ENCODE measurements at places on chromosomes 12 and 14. TPM values are rescaled to one million over a fixed set of nuclear protein-coding genes. Genes with fewer than 3 reads are reported as not detected.

DNA sequence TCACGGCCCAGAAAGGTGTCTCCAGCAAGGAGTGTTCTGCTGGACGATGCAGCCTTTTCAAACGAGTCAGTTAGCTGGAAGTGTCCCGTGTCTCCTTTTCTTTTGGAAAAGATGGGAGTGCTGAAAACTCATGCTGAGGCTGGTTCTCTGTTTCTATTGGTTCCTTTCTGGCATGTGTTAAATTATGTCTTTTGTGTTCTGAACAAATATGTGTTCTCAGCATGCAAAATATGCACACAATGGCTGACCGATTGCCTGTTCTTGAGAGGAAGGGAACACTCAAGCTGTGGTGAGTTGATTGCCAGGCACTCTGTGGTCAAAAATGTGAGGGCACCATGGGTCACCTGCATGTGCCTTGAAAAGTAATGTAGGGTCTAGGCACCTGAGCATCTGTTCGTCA lies 181.3 kb downstream of the CACNA1C start:
- DNase-seq: no peak

- DNase-seq: no peak
These were observed 421 bp upstream of the RBMS2 start for GRCh38 chr12:56521209-56521589.

Gene KRT79
- total RNA-seq: not detected

DNA sequence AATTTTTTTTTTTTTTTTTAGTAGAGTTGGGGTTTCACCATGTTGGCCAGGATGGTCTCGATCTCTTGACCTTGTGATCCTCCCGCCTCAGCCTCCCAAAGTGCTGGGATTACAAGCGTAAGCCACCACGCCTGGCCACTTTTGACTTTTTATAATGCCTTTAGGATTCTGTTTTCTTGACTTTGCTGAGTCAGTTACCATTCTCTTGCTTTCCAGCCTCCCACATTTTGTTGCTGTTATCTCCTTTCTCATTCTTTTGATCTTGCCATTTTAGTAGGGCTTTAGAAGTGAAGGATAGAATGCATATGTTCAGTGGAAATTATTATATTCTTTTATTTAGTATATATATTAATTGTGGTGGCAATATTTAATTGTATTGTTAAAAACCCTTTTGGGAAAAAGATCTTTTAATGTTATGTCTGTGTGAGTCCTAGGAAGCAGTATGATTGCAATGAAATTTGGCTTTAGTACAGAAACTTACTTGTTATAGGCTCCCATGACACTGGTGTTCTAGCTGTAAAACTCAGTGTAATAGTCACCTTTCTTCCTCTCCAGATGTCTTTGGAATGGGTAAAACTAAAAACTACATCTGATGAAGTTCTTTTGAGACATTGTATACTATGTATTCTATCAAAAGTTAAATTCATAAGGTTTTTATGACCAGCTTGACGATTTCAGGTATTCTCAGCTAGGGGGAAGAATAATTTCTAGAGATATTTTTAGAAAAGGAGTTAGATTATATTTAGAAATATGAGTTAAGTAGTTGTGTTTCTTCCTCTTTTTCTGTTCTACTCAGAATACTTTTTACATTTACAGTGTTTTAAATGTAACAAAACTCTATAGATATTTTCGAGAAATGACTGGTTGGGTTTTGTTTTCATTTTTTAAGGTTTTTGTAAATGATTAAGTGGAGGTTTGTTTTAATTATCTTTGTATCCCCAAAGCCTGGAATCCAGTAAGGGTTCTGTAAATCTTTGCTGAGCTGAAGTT lies 74.7 kb downstream of the APAF1 start:
- no peak for DNase-seq

- DNase-seq: no peak
These were observed 29.4 kb downstream of the RIN3 start for GRCh38 chr14:92542766-92543554.

DNA sequence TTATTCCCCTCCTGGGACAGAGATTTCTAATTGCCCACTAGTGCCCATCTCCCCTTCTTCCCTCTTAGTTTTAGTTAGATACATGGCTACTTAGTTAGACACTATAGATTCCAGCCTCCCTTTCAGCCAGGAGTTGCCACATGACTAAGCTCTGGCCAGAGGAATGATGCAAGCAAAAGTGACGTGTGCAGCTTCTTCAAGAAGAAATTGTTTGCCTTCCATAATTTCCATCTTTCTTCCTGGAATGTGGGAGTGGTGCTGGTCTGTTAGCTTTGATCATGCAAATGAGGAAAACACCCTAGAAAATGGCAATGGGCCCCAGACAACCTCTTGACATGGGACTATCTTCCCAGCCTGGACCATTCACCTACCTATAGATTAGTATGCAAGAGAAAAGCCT lies 21.4 kb downstream of the CCDC177 start:
- no peak for DNase-seq

DNA sequence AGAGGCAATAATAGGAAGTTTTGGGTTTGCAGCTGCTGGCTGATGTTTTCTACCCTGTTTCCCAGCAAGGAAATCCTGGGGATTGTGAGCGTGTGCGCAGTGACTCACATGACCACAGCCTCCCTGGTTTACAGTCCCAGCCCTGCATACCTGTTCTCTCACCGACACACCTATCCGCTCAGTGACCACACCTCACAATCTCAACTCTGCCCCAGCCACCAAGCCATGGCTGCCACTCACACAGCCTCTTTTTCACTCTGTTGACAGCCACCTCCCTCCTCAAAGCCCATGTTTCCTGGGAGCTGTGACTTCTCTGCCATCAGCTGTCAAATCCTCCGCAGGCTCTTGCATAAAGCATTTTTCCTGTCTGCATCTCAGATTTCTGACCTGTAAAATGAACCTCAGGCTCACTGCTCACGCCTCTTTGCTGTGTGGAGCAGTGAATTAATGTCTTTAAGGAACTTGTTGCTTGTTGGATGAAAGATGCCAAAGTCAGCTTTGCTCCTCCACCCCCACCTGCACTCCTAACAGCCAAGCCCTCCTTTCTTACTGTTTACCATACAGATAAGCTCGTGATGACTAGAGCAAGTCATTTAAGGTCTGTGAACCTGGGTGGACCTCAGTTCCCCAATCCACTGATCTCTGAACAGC lies 43.5 kb downstream of the B4GALNT3 start:
- DNase-seq: peak; percentile 59

- DNase-seq: no peak
These were observed 3.2 kb upstream of the CLEC9A start for GRCh38 chr12:10027311-10027710.

DNA sequence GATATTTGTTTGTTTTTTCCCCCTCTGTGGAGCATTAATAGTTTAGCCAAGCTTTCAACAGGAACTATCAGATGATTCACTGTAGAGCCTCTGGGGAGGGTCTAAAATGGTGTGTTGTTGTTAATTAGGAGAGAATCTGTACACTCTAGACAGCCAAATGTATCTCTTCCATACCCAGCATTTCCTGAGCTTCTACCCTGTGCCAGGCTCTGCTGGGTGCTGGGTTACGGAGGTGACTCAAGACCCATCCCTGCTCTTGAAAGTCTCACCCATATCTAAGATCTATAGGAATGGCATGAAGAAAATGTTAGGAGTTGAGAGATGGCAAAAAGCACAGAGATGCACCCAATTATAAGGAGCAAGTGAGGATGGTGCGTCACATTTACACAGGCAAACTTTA lies 245.8 kb downstream of the C12orf75 start:
- DNase-seq: no peak

DNA sequence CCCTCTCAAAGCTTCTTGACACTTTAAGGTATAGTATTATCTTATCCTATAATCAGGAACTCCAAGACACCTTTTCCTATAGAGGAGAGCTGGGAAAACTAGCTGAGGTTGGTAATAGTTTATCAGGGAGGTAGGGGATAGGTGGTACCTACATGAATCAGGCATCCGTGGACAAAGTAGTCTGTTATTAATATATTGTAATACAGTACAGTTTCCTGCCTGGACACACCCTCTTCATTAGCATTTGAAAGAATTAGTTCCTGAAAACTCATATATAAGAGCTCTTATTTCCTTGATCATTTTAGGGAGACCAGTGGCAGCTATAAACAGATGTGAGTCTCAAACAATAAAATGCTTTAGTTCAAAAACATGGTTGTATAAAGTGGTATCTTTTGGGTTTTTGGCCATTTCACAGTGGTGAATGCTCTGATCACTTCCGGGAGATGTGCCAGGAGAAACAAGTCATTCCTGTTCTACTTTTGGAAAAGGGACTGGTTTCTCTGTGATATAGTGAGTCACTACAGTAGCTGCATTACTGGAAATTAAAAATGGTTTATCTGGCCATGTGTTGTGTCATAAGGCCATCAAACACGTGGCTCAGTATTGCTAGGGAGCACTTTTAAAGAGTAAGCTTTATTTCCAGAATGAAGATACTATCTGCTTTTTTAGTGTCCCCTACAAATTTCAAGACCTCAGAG lies 98.1 kb downstream of the KLRB1 start:
- DNase-seq: peak; percentile 13

DNA sequence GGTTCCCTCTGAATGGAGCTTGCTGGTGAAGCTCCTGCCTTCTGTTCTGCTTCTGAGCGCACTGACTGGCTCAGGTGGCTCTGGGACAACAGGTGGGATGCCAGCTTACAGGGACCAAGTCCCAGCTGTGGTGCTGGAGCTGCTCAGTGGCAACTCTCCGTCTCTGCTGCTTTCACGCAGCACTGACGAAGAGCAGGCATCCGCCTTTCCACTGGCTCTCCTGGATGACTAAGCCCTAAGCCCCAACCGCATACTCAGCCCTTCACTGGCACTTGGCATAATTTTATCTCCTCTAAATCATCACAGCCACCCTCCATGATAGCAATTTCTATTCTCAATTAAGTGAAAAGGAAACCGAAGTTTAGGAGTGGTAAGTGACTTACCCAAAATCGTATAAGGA lies 3.7 kb upstream of the RTL1 start:
- DNase-seq: no peak

DNA sequence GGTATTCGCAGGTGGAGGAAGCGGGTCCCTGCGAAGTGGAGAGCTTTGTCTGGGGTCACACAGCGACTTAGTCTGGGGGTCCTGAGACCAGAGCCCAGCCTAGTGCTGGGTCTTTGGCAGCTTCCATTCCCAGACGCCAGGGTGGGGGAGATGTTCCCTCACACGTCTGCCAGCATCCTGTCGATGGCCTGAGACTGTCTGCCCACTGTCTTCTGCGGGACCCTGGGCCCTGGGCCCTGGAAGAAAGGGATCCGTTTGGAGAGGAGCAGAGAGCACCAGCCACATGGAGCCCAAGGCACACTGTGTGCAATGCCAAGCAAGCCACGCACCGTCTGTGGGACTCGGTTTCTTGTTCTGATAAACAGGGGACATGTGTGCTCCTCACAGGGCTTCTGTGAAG lies 197.2 kb downstream of the KIF26A start:
- DNase-seq: no peak

DNA sequence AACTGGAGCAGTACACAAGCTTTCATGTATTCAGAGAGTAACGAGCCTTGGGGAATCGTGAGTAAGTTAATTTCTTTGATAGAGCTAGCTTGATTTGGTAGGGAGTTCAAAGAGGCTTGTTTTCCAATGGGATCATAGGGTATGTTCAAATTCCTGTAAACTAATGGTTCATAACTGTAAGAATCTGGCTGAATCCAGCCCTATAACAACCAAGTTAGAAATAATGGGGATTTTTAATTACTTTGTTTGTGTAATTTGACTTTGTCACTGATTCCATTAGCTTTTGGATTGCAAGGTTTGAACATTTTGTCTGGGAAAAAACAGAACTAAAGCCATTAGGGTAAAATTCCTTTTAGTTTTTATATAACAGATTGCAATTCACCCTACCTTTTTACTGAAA lies 94.0 kb downstream of the WNK1 start:
- DNase-seq: no peak

GRCh38 chr14:62187265-62187664 lies 425.0 kb downstream of the SNAPC1 start:
- no peak for DNase-seq

Gene ACOT6
- not detected for total RNA-seq

Gene KRT72
- 0.17 TPM for total RNA-seq

GRCh38 chr12:56020423-56021184 lies at the start of gene IKZF4:
Gene IKZF4 (plus strand): TSS chr12:56021043. CDS start chr12:56021494, 451 bp downstream.
- no peak for DNase-seq

Gene SRSF5
- 258 TPM for total RNA-seq

Gene DHRS2
- 10.0 TPM for total RNA-seq

DNA sequence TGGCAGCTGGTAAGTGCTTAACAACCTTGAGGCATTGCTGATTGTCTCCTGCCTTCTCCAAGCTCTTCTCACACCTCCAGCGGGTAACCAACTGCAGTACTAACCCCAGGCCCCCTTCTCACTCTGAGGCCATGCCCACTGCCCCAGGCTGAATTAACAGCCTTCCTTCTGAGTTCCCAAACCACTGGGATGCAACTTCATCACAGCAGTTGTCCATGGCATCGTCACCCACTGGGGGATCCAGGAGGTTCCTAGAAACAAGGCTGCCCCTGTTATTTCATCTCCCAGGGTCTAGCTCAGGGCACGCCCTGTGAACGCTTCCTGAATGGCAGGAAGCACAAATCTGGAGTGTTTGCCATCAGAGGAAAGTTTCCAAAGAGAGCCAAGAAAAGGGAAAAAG lies 58.0 kb downstream of the SYNE3 start:
- DNase-seq: no peak

Gene GZMH
- total RNA-seq: not detected

GRCh38 chr12:15038137-15038536 lies 65.3 kb downstream of the PDE6H start:
- no peak for DNase-seq

- no peak for DNase-seq
These were observed 24.7 kb downstream of the RTRAF start for GRCh38 chr14:52013984-52014600.

GRCh38 chr12:120224304-120225199 lies 23.6 kb upstream of the RPLP0 start:
- DNase-seq: no peak

DNA sequence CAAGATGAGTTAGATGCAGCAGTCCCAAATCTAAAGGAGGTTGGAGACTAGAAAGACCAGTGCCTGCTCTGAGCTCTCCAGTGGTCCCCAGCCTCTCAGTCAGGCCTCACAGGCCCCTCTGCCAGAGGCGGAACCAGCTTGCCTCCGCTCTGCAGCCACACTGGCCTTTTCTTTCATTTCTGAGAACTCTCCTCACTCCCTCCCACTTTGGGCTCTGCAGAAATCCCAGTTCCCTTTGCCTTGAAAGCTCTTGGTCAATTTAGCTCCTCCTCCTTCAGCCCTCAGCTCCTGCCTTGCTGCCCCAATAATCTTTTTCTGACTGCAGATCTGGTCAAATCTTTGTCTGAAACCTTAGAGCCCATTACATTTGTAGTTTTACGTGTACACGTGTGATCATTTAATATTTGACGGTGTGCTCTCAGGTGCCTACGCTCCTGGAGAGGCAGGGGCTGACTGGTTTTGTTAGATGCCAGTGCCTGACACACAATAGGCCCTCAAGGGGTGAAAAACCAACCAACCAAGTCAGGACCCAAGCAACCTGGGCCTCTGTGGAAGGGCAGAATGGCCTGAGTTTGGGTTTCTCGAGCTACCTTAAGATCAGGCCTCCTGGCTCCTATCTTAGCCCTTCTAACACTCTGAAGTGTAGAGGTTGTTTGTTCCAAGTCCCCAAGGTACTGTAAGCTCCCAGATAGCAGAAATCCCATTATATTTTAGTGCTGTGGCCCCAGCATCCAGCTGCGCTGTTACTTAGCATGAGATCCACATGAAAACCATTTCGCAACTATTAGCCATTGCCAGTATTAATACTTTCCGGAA lies 1.1 kb upstream of the NUDT4 start:
- DNase-seq: no peak

- no peak for DNase-seq
These were observed 305.4 kb downstream of the BMP4 start for GRCh38 chr14:53651096-53651740.
